ENCODE measurements at places on chromosomes 16 and 17. TPM values are rescaled to one million over a fixed set of nuclear protein-coding genes. Genes with fewer than 3 reads are reported as not detected.

The DHODH gene
- total RNA-seq, result 8.1 TPM

The SLC6A4 gene
- total RNA-seq, result not detected

The MSLN gene
- total RNA-seq, result 0.50 TPM

DNA sequence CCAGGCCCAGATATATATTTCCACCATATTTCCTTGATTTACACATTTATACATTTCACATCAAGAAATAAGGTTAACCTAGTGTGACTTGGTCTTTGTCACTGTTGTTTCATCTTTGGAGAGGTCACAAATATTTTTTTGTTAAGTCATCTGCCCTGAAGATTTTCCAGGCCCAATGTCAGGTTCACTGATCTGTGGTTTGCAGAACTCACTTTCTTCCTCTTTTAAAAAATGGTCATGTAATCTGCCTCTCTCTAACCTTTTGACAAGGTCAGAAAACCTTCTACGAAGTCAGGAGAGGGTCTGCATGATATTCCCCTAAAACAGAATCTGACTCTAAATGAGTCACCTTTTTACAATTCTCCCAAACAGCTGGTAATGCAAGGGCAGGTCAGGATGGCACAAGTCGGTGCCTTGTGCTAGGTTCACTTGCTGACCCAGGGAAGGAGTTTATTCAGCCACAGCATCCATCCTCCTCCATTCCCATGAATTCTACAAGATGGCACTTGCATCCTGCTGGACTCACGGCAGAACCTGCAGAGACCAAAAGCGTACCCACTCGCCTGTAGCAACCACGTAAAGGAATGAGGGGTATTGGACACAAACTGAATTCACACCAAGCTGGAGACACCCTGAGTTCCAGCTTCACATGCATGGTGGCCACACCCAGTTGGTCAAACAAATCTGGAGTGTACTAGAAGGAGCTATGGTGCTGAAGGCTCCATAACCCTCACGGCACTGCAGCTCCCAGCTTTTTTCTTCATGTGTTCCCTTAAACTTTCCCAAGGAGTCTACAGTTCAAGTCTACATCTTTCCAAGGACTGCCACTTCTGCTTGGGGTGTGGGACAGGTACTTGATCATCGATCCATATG is 1.6 kb upstream of the KIAA0513 start:
- DNase-seq, result no peak
- H3K27ac ChIP-seq, result no peak overlapping the region

- DNase-seq, result no peak
- peak overlapping the region; percentile 89 for H3K4me3 ChIP-seq
- peak overlapping the region; percentile 83 for H3K27ac ChIP-seq
- no peaks in the 10 kb centered on the region for H3K36me3 ChIP-seq
- peaks cover 49% of the 10 kb centered on the region for H3K4me1 ChIP-seq
Observed at GRCh38 chr16:25107466-25107792, 4.1 kb upstream of the LCMT1 start.
